MCF 10A (cell line): ENCODE measurements at places on chromosomes 2 and 18. TPM values are rescaled to one million over a fixed set of nuclear protein-coding genes. Genes with fewer than 3 reads are reported as not detected.

GRCh38 chr2:215542690-215543089 lies 106.8 kb upstream of the FN1 start:
- no peak overlapping the region for H3K27ac ChIP-seq
- no peak overlapping the region for H3K4me3 ChIP-seq
- H3K36me3 ChIP-seq = no peaks in the 10 kb centered on the region
- no peak for DNase-seq
- no peaks in the 10 kb centered on the region for H3K27me3 ChIP-seq

GRCh38 chr18:36158266-36158867 lies 28.7 kb downstream of the ELP2 start:
- peak overlapping the region; percentile 2 for H3K27ac ChIP-seq
- DNase-seq = peak; percentile 18
- H3K4me3 ChIP-seq = no peak overlapping the region
- H3K27me3 ChIP-seq = no peaks in the 10 kb centered on the region

GRCh38 chr2:223513771-223514455 lies 88.2 kb downstream of the SCG2 start:
- peak; percentile 74 for DNase-seq
- H3K4me3 ChIP-seq = no peak overlapping the region
- no peaks in the 10 kb centered on the region for H3K36me3 ChIP-seq
- H3K27me3 ChIP-seq = no peaks in the 10 kb centered on the region
- no peaks in the 10 kb centered on the region for H3K4me1 ChIP-seq

STARD7 gene
- total RNA-seq = 84.1 and 105 TPM in 2 replicates

TUBA3E gene
- total RNA-seq = not detected in 2 replicates

DNA sequence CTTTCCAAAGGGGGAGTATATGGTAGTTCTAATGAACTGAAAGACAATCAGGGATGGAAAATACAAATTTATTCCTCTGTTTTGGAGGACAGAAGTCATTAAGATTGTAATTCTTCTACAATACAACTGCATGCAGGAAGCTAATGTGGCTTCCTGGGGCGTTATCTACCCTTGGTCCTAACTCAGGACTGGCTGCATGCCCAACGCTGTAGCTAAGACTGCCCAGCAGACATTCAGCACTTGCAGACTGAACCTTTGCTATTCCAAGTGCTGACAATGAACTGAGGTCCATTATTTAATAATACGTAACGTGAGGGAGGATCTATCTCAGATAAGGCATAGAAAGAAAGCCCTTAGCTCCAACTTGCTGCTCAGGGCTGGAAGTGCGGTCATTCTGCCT lies 53.2 kb downstream of the ZAP70 start:
- H3K36me3 ChIP-seq = peaks cover 26% of the 10 kb centered on the region
- no peak for DNase-seq
- H3K4me3 ChIP-seq = no peak overlapping the region
- no peaks in the 10 kb centered on the region for H3K4me1 ChIP-seq
- H3K27ac ChIP-seq = no peak overlapping the region
- H3K27me3 ChIP-seq = no peaks in the 10 kb centered on the region

DNA sequence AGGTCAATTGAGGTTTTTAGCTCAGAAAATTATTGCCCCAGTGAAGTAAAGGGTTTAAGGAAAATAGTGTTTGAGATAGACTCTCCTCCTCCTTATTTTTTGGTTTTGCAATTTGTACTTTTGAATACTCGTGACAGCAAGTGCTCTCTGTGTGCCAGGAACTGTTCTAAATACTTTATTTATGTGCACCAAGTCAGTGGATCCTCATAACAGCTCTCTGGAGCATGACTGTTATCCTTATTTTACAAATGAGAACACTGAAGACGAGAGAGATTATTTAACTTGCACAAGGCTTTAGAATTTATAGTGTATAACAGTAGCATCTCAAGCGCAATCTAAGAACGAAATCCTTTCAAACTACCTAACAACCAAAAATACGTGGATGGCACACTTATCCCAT lies 24.7 kb downstream of the BABAM2 start:
- no peaks in the 10 kb centered on the region for H3K27me3 ChIP-seq
- H3K36me3 ChIP-seq = no peaks in the 10 kb centered on the region
- no peak overlapping the region for H3K4me3 ChIP-seq
- H3K4me1 ChIP-seq = peaks cover under 1% of the 10 kb centered on the region
- H3K27ac ChIP-seq = no peak overlapping the region

- peaks cover 7% of the 10 kb centered on the region for H3K36me3 ChIP-seq
- no peaks in the 10 kb centered on the region for H3K27me3 ChIP-seq
- peak; percentile 47 for DNase-seq
- H3K4me3 ChIP-seq = peak overlapping the region; percentile 86
Observed at GRCh38 chr18:2656237-2656980, 883 bp downstream of the SMCHD1 start.

GRCh38 chr2:15693926-15694588 lies 102.4 kb downstream of the DDX1 start:
- no peak for DNase-seq
- H3K27ac ChIP-seq = no peak overlapping the region
- no peaks in the 10 kb centered on the region for H3K4me1 ChIP-seq
- no peaks in the 10 kb centered on the region for H3K36me3 ChIP-seq

TRIM43 gene
- not detected in 2 replicates for total RNA-seq

GRCh38 chr18:37537868-37538525 lies 27.6 kb downstream of the CELF4 start:
- no peaks in the 10 kb centered on the region for H3K36me3 ChIP-seq
- no peak overlapping the region for H3K27ac ChIP-seq
- peaks cover 72% of the 10 kb centered on the region for H3K27me3 ChIP-seq
- peak; percentile 63 for DNase-seq
- no peak overlapping the region for H3K4me3 ChIP-seq

- no peak overlapping the region for H3K27ac ChIP-seq
- peaks cover 25% of the 10 kb centered on the region for H3K27me3 ChIP-seq
- H3K4me1 ChIP-seq = no peaks in the 10 kb centered on the region
- no peak for DNase-seq
- H3K36me3 ChIP-seq = no peaks in the 10 kb centered on the region
Observed at GRCh38 chr18:47801817-47802216, 128.6 kb downstream of the SMAD2 start.

SERPINB7 gene
- 2.6 and 3.0 TPM in 2 replicates for total RNA-seq

DNA sequence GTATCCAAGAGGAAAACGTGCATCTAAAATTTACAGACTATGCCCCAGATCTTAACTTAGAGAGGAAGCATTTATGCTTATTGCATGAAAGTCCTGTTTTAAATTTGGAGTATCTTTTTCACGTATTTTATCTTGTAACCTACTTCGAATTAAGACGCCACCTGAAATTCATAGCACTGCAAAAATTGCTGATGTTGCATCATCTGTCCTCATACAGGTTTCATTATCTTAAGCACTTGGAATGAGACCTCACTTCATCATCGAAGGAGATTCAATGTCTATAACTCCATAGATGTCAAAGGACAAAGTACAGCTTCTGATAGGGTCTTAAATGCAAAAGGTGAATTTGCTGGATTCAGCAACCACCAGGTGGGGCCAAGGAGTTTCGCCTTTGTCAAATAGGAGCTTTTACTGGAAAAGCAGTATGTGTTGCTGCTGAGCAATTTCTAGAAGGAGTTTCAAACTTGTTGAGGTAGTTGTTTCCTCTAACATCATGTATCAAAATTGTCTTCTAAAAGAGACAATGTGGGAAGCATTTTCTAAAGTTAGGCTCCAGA lies 106.4 kb upstream of the CCDC85A start:
- no peaks in the 10 kb centered on the region for H3K4me1 ChIP-seq
- H3K27ac ChIP-seq = no peak overlapping the region
- peak; percentile 54 for DNase-seq
- H3K36me3 ChIP-seq = no peaks in the 10 kb centered on the region
- H3K4me3 ChIP-seq = no peak overlapping the region

MTCL1 gene
- total RNA-seq = 11.6 and 19.8 TPM in 2 replicates
